ENCODE measurements at places on chromosomes 3 and 15.

DNA sequence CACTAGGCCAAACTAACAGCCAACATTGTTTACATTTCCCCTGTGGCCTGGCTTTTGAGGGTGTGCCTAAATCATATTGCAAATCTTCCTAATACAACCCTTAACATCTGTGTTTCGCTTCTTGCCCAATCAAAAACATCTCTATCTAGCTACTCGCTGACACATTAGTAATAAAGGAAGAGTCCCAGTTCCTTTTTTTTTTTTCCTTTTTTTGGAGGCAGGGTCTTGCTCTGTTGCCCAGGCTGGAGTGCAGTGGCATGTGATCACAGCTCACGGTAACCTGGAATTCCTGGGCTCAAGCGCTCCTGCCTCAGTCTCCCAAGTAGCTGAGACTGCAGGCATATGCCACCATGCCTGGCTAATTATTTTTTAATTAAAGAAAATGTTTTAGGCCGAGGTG is 2.1 kb upstream of the SRPRB start:
- no peak for DNase-seq

GRCh38 chr3:48112813-48113212 is 75.4 kb downstream of the CDC25A start:
- no peak for DNase-seq

GRCh38 chr3:44132593-44132992 is 109.1 kb upstream of the TOPAZ1 start:
- no peak for DNase-seq

DNA sequence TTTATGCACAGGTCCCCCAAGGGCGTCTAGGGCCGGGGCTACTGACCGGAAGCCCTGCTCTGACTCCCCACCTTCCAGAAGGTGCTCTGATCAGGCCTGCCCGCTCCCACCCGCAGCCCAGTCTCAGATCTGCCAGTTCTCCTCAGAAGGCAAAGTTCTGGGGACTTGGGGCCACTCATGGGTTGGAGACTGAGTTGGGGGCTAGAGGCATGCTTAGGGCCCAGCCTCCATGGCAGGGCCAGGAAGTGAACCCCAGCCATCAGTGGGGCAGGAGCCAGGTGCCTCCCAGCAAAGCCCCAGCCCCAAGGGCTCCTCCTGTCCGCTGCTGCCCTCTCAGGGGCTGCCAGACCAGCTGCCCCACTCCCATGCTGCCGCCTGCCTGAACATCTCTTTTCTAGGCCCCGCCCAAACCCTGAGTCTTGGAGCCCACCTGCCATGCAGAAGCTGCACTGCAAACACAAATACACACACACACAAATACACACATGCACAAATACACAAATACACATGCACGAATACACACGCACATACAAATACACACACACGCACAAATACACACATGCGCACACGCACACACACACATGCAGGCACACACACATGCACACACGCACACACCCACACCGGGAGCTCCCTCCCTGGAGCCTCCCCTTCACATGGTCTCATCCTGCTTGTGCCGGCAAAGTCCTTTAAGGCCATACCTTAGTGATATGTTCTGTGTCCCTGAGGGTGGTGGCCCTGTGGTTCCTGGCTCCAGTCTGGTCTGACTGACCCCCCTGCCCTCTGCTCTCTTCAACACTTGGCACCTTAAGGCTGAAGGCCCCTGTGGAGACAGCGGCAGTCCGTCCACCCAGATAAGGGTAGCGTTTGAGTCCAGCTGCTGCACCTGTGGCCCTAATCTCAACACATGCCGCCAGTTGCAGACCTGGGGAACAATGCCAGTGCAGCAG is 59.2 kb upstream of the KLF13 start:
- DNase-seq = peak; percentile 34

DNA sequence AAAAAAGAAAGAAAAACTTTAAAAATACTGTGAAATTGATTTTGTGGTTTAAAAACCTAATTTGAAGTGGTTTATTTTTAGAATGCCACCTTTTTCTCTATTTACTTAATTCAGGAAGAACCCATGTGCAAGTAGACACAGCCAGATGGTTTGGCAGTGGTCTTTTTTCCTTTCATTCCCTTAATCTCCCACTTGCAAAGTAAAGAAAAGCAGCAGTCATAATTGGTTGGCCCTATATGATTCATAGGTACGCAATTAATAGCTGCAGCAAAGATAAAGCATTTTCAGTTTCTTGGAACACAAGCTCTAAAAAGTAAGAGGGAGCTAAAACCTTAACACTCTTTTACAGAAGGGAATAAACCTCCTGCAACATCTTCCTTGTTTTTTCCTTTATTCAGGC is 115.3 kb downstream of the MECOM start:
- no peak for DNase-seq

DNA sequence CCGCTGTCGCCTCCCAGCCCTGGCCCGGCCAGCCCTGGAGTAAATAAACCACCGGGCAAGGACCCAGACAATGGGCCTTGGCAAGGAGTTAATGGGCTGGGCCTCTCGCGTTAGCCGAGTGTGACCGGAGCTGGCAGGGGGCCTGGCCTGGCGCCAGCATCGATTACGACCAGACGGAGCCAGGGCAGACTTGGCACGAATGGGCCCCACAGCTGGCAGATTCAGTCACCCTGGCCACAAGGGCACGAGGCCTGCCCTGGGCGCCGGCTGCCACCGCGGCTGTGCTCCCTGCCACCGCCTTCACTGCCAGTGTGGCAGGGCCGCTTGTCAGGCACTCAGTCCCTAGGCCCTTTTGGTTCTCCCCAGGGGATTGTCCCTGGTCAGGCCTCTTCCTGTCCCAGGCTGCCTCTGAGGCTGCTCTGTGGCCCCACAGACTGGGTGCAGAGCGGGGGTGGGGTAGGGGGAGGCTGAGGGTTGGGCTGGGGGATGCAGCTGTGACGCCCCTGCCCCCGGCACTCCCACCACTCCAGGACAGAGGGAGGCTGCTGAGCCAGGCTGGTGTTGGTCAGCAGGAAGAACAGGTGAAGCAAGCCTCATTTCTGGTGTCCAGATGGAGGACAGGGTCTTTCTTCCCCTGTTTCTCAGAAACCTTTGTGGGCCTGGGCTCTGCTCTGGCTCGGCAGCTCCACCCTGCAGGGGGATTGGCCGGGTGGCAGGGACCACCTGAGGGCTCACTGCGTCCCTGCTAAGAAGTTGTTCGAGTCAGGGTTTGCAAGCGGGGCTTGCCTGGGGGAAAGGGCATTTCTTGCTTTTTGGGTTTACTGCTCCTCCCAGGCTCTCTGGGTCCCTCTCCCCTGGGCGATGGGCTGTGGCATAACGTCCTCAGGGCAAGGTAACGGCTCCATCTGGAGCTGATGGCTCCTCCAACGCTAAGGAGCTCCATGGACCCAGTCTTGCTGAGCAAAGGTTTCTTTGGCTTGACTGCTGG is 30.5 kb upstream of the SRP14 start:
- DNase-seq = no peak

Measured in activated T-cell treated with anti-CD3 and anti-CD28 coated beads, Interleukin-2, amount 50 U/mL, for 24 hours (primary cell).